Glomerular endothelial cell (primary cell): ENCODE measurements at places on chromosomes 2 and 18. TPM values are rescaled to one million over a fixed set of nuclear protein-coding genes. Genes with fewer than 3 reads are reported as not detected.

The CHRNG gene
- not detected in 2 replicates for total RNA-seq

GRCh38 chr2:69209482-69209881 lies 177.5 kb downstream of the GFPT1 start:
- no peak for DNase-seq

- DNase-seq, result no peak
These were observed 13.1 kb upstream of the MYL12A start for GRCh38 chr18:3234457-3234856.

DNA sequence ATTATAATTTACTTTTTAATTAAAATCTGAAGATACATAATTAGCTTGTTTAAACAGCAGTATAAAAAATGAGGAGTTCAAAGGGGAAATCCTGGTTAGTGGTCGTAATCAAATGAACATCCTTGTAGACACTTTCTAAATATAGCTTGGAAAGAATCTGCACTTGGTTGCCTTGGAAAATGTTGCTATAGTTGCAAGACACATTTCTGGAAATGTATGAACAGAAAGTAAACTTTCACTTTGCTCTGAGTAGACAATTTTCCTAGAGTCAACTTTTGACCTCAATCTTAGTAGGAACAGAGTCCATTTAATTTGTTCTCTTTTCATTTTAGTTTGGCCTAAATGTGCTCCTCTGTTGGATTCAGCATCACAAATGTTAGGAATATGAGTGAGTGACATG lies 38.3 kb downstream of the GCA start:
- no peak for DNase-seq
